Activated CD4-positive, CD25-positive, alpha-beta regulatory T cell treated with anti-CD3 and anti-CD28 coated beads, Interleukin-2, amount 50 U/mL, for 16 hours (primary cell): ENCODE measurements at places on chromosomes 16 and 17.

GRCh38 chr17:69884356-69884755, 190.7 kb upstream of the KCNJ16 start:
- DNase-seq: no peak

GRCh38 chr17:79804856-79805696, 8.2 kb upstream of the CBX8 start:
- no peak for DNase-seq

- no peak for DNase-seq
Observed at GRCh38 chr16:51569203-51569931, 418.3 kb upstream of the SALL1 start.

DNA sequence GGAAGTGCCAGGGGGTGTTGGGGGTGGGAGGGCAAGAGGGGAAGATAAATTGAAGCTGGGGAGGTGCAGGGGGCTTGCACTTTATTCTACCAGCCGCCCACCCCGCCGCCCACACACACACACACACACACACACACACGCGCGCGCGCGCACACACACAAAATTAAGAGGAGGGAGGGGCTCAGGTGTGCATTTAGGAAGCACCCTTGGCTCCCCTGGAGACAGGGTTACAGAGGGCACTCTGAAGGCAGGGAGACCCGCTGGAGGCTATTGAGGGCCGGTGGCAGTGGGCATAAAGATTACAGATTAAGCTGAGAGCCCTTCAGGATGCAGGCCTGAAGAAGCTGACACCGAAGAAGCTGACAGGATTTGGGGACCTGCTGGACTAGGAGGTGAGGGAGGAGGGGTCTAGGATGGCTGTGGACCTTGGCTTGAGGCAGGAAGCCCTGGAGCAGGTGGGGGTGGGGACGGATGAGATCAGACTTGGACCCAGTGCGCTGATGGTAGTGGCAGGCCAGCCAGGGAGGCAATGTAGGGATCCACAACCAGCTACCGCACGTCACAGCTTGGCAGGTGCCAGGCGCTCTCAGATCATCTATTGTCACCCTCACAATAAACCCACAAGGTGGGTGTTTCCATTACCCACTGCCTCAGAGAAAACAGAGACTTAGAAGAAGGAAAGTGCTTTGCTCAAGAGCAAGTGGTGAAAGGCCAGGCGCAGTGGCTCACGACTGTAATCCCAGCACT, 772 bp upstream of the SAMD14 start:
- DNase-seq: no peak

GRCh38 chr16:5604770-5605169, 507.2 kb upstream of the EEF2KMT start:
- DNase-seq: no peak

- DNase-seq: no peak
Observed at GRCh38 chr16:67426950-67427349, 4.0 kb upstream of the HSD11B2 start.

DNA sequence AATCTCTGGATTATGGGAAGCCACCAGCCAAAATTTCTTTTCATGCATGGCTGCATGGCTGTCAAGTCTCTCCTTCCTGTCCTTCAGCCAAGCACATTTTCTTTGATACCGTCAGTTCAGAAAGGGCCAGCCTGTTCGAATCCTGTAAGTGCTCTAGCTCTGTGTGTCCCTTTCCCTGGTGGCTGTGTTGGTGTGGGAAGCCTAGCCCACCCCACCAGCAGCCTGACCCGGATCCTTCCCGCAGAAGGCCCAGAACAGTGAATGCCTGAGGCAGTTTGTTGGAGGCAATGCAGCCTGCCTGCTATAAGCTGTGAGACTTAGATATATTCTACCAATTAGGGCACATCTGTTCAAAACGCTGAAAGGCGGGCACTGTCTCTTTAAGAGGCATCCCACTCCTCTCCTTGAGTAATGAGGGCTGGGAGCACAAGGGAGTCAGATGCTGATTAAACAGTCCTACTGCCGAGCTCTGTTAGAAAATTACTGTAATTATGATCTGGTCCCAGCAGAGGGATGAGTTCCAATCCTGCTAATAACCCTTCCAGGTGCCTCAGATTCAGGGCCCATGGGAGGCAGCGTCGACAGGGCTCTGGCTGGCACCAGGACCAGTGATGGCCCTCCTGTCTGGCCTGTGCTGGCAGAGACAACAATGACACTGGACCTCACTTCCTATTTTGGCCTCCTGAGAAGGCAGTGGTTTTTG, 18.4 kb downstream of the SNX11 start:
- DNase-seq: no peak

- DNase-seq: no peak
Observed at GRCh38 chr17:1498233-1498632, 5.7 kb upstream of the MYO1C start.

GRCh38 chr16:72530434-72530833, 358.5 kb upstream of the PMFBP1 start:
- no peak for DNase-seq

GRCh38 chr17:57968456-57968855, 13.2 kb upstream of the CUEDC1 start:
- no peak for DNase-seq

GRCh38 chr17:34246446-34246845, 8.6 kb upstream of the CCL2 start:
- DNase-seq: no peak

- DNase-seq: no peak
Observed at GRCh38 chr17:11182430-11182829, 58.6 kb upstream of the SHISA6 start.

DNA sequence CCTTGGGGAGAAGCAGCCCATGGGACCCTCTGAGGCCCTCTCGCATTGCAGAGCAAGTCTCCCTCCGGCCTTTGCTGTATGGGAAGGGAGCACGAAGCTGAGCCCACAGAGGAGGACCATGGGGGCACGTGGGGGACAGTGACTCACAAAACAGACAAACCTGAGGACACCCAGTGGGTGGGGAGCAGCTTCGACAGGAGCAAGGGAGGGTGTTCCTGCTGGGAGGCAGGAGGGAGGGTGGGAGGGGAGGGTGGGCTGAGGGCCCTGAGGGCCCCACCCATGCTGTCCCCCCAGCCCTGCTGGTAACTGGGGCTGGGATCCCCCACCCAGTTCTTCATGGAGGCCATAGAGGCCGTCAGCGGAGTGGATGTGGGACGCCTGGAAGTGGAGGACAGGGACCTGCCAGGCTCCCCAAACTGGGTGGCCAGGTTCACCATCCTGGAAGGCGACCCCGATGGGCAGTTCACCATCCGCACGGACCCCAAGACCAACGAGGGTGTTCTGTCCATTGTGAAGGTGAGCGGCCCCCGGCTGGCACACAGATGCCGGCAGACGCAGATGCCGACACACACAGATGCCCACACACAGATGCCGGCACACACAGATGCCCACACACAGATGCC, 12.5 kb downstream of the SLC22A31 start:
- DNase-seq: no peak

DNA sequence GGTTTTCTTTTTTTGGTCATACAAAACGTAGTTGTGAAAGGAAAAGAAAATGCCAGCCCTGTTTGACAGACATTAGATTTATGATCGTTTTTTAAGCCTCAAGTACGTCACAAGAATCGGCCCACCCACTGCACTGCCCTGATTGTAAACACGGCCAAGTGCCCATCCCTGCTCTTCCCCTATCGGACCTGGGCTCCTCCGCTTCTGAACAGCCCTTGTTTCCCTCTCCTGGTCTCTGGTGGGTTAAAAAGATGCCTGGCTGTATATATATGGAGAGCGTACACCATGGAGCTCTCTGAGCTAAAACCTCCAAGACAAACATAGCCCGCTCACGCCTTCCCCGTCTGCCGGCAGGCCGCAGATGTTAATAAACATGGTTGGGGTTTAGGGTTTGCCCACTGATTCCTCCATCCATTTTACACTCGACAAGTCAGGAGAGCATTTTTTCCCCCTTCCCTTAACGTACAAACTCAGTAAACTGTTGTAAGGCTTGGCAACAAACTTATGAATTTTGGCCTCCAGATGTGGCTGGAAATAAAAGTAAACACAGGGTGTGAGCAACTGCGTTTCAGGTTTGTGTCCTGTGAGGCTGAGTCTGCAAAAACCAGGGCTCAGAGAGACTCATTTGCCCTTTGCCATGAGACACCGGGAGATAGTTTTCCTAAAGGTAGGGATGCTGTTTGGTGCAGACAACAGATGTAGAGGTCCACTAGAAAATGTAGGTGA, 325.9 kb downstream of the SOX9 start:
- no peak for DNase-seq

DNA sequence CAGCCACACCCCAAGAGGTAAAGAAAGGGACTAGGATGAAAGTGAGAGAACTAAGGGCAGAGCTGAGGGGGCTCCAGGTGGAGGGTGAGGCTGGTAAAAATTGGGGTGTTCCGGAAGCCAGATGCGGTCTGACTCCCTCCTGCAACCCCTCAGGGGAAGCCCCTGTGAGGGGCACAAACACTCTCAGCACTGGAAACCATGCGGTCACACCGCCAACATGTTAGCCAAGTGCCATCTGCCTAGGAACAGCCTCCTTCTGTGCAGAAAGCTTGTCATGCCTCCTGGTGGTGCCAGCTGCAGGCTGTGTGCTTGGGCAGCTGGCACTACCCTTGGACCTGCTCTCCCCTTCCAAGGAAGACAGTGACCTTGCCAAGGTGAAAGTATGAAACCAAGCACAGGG, 83.5 kb upstream of the RPL38 start:
- no peak for DNase-seq

DNA sequence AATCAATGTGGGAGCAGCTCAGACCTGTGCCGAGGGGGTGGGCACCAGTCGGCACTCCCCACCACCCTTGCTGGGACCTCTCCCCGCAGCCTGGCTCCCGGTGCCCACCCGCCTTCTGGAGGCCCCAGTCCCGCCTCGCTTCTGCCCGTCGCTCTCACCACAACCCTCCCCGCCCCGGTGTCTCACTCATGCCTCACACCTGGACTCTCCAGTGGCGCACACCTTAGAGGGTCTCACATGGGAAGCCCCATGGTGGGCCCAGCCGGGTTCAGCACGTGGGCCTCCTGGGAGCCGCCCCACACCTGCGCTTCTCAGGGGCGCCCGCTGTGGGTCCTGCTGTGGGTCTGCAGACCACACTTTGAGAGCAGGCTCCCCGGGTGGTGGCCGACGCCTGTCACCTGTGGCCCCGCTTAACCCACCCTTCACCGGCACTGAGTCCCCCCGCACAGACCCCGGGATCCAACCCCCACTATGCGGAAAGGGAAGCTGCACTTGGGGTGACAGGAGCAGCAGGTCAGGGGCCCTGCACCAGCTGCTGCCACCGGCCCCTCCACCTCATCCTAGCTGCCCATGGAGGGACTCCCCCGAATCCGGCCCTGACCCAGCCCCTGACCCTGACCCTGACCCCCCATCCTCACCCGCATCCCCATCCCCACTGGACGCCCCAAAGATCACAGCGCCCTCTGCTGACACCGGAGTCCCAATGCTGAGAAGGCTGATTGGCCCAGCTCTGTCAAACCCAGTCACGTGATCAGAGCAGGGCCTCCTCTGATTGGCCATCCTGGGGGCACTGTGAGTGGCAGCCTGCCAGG, 27.4 kb upstream of the SLC38A10 start:
- DNase-seq: no peak

GRCh38 chr17:45022288-45022648, 29.2 kb downstream of the DCAKD start:
- DNase-seq: no peak

- no peak for DNase-seq
Observed at GRCh38 chr16:67006930-67007658, 18.7 kb downstream of the CES4A start.

- no peak for DNase-seq
Observed at GRCh38 chr16:90020260-90020837, 1.1 kb upstream of the DBNDD1 start.

DNA sequence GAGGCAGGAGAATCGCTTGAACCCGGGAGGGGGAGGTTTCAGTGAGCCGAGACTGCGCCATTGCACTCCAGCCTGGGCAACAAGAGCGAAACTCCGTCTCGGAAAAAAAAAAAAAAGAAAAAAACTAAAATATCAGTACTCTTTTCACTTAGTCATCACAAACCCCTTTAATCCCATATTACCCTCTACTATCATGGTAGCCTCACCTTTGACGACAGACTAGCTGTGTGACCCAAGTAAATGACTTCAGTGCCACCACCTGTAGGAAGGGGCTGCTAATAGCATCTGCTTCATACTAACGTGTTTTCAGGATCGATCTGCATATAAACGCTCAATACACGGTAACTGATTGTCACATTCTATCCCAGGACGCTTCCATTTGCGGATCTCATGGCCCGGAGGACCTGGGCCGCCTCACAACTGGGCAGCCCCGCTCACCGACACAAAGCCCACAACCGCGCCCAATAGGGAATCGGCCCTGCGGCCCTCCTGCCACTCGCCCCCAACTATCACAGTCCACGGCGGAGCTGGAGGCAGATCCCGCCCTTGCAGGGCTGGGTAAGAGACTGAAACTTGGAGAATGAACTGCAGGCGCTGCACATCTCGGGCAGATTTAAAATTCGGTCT, 1.1 kb upstream of the ZNF263 start:
- DNase-seq: no peak

GRCh38 chr16:27685807-27686206, 135.9 kb downstream of the KATNIP start:
- DNase-seq: no peak

DNA sequence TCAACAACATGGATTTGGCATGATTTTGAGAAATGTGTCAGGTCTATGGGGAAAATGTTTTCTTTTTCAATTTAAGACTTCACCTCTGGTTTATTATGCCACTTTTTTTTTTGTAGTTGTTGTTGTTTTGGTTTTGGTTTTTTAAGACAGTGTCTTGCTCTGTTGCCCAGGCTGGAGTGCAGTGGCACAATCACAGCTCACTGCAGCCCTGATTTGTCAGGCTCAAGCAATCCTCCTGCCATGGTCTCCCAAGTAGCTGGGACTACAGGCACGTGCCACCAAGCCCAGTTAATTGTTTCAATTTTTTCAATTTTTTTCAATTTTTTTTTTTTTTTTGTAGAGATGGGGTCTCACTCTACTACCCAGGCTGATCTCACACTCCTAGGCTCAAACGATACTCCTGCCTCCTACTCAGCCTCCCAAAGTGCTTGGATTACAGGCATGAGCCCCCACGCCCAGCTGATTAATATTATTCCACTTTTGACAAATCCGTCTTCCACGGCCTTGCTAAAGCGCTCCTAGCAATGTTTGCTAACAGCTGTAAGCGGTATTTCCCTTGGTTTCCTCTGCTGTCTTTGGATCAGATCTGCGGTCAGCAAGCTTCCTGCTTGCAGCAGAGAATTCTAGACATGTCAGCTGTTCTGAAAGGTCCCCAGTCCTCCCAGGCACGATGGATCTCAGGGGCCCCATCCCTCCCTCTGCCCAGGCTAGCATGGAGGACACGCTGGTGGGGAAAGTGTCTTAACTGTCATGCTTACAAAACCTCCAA, 7.0 kb upstream of the MILR1 start:
- no peak for DNase-seq

- no peak for DNase-seq
Observed at GRCh38 chr16:21126518-21126917, 24.1 kb downstream of the DNAH3 start.

GRCh38 chr17:40203131-40203530, 16.0 kb upstream of the WIPF2 start:
- DNase-seq: no peak

- no peak for DNase-seq
Observed at GRCh38 chr17:42436391-42436790, 13.3 kb upstream of the CAVIN1 start.
